ENCODE measurements at places on chromosomes 1 and 21. TPM values are rescaled to one million over a fixed set of nuclear protein-coding genes. Genes with fewer than 3 reads are reported as not detected.

- no peak for DNase-seq
- no peaks in the 10 kb centered on the region for H3K36me3 ChIP-seq
- H3K27me3 ChIP-seq = no peaks in the 10 kb centered on the region
- H3K4me1 ChIP-seq = no peaks in the 10 kb centered on the region
Observed at GRCh38 chr1:94194079-94194865, 43.1 kb downstream of the ARHGAP29 start.

GRCh38 chr1:8796812-8797211 lies 20.6 kb downstream of the RERE start:
- H3K4me1 ChIP-seq = no peaks in the 10 kb centered on the region
- H3K27me3 ChIP-seq = no peaks in the 10 kb centered on the region
- no peak overlapping the region for H3K27ac ChIP-seq
- no peaks in the 10 kb centered on the region for H3K36me3 ChIP-seq

- no peak for DNase-seq
- no peak overlapping the region for H3K27ac ChIP-seq
- peaks cover 14% of the 10 kb centered on the region for H3K4me1 ChIP-seq
- H3K36me3 ChIP-seq = no peaks in the 10 kb centered on the region
Observed at GRCh38 chr1:232472485-232473041, 157.4 kb downstream of the SIPA1L2 start.

DNA sequence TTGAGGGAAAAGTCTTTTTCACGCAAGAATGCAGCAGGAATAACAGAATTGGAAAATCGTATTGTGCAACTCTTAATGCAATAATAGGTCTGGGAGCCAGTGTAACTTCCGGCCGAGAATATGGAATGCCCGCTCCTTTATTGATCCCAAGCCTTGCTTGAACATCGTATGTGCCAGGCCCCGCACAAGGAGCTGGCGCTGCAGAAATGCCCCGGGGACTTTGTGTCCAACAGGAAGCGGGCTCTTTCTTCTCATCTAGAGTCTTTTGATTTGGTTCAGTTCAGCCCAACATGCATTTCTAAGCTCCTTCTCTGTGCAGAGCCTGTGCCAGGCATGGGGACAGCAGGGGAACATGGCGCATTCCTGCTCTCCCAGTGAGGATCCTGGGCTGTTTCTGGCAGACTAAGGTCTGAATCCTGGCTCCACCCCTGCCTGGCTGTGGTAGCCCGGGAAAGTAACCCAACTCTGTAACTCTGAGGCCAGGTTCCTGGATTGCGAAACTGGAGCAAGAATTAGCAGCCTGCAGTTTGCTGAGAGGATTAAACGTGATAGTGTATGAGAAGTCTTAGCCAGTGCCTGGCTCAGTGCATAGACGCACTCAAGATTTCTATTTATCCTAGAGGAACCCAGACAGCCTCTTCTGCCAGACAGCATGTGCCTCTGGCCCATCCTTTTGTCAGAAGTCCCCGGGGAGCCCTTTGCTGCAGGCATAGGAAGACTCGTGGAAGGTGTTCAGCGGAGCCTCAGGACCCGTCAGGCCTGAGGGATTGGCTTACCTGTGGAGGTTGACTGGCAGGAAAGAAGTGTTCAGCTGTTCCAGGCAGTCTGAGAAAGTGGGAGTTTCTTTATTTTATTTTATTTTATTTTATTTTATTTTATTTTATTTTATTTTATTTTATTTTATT lies 987 bp upstream of the CDCP2 start:
- DNase-seq = peak; percentile 65
- H3K4me1 ChIP-seq = peaks cover 10% of the 10 kb centered on the region
- H3K27ac ChIP-seq = no peak overlapping the region
- no peak overlapping the region for H3K4me3 ChIP-seq
- no peaks in the 10 kb centered on the region for H3K27me3 ChIP-seq

GRCh38 chr1:177629526-177629925 lies 340.3 kb downstream of the SEC16B start:
- no peaks in the 10 kb centered on the region for H3K4me1 ChIP-seq
- no peak overlapping the region for H3K4me3 ChIP-seq
- no peaks in the 10 kb centered on the region for H3K36me3 ChIP-seq
- H3K27ac ChIP-seq = no peak overlapping the region

- no peak for DNase-seq
- H3K27me3 ChIP-seq = no peaks in the 10 kb centered on the region
- H3K4me1 ChIP-seq = peaks cover 3% of the 10 kb centered on the region
- no peaks in the 10 kb centered on the region for H3K36me3 ChIP-seq
- H3K27ac ChIP-seq = no peak overlapping the region
Observed at GRCh38 chr1:218255090-218255489, 30.0 kb upstream of the RRP15 start.

DNA sequence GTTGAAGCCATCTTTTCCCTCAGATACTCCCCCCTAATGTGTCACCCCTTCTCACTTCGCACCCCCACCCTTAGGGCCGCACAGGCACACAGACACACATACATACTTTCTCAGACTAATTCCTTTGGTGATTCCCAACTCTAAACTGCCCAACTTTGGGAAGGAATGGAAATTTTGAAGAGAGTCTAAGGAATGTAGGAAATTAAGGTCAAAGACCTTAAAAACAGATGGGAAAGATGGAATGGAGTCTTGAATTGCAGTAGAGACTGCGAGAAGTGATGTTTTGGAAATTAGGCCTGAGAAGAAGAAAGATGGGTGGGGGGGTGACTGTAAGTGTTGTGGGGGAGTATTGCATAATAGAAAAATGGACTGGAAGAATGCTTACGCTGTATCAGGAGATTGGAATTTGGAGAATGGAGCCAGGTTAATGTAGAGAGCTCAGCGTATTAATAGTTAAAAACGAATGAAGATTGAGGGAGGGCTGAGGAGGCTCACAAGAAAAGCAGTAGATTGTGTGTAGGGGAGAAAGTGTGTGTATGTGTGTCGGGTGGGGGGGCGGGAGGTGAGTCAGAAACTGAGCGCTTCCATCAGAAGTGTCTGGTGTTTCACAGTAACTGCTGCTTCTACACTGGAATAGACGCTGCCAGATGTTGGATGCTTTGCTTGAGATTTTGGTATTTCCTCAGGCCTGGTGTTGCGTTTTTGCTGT lies 1.7 kb downstream of the PIP5K1A start:
- H3K27me3 ChIP-seq = no peaks in the 10 kb centered on the region
- peak overlapping the region; percentile 100 for H3K4me3 ChIP-seq
- no peaks in the 10 kb centered on the region for H3K36me3 ChIP-seq
- H3K27ac ChIP-seq = no peak overlapping the region
- DNase-seq = no peak
- H3K4me1 ChIP-seq = peaks cover 13% of the 10 kb centered on the region

- no peaks in the 10 kb centered on the region for H3K36me3 ChIP-seq
- DNase-seq = no peak
- H3K4me3 ChIP-seq = no peak overlapping the region
- no peaks in the 10 kb centered on the region for H3K27me3 ChIP-seq
Observed at GRCh38 chr1:56484695-56485094, 94.7 kb downstream of the PLPP3 start.

DNA sequence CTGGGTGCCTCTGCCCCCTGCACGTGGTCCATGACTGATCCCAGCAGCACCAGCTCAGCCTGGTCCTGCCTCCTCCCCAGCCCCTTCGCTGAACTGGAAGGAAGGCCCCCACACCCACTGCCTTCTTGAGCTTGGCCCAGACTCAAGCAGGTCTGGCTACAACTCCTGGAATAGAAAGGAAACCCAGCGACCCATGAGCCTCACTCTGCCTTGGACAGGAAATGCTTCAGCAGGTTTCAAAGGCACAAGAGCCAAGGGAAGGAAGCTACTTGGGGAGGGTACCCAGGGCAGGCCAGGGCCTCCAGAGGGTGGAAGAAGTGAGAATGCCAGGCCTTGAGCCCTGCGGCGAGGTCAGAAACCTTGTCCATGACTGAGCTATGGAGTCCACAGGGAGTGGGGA lies 35.9 kb upstream of the RD3 start:
- no peak for DNase-seq
- no peaks in the 10 kb centered on the region for H3K36me3 ChIP-seq
- H3K27ac ChIP-seq = no peak overlapping the region
- no peaks in the 10 kb centered on the region for H3K4me1 ChIP-seq
- H3K27me3 ChIP-seq = no peaks in the 10 kb centered on the region

GRCh38 chr1:225479996-225480720 lies 52.3 kb upstream of the LBR start:
- H3K27ac ChIP-seq = no peak overlapping the region
- H3K27me3 ChIP-seq = no peaks in the 10 kb centered on the region
- no peak overlapping the region for H3K4me3 ChIP-seq
- no peaks in the 10 kb centered on the region for H3K36me3 ChIP-seq
- peaks cover 4% of the 10 kb centered on the region for H3K4me1 ChIP-seq
- DNase-seq = no peak

DNA sequence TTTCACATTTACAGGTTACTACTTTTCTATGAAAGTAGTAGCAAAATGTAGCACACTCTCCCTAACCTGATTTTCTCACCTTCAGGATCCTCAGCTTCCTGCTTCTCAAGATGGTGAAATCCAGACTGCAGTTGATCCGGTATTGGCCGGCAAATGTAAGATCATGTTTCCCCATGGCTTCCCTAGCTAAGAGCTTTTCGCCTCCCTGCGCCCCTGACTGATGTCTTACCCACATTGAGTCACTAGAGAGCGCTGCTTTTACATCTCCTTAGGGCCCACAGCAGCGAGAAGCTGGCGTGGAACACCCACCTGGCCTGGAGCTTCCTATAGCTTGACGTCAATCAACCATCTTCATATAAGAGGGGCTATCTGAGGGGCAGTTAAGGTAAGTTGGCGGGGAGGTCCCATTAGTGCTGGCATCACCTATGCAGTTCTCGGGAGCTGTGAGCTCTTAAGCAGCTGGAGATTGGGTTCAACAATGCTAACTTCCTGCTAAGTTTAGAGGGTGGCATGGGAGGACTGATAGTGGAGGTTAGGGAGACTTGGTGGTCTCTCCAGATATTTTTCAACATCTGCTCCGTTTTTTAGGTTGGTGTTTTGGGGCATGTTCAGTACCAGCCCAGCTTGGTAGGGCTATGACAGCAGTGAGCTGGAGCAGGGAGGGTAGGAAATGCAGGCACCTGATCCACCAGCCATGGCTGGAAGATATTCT lies 5.5 kb downstream of the PTPN7 start:
- no peak overlapping the region for H3K4me3 ChIP-seq
- no peaks in the 10 kb centered on the region for H3K4me1 ChIP-seq
- DNase-seq = peak; percentile 82
- H3K27me3 ChIP-seq = no peaks in the 10 kb centered on the region

- no peak for DNase-seq
- H3K27ac ChIP-seq = no peak overlapping the region
- no peaks in the 10 kb centered on the region for H3K4me1 ChIP-seq
- H3K36me3 ChIP-seq = no peaks in the 10 kb centered on the region
- H3K27me3 ChIP-seq = no peaks in the 10 kb centered on the region
Observed at GRCh38 chr1:29306471-29307140, 70.3 kb downstream of the PTPRU start.

- no peak for DNase-seq
- no peaks in the 10 kb centered on the region for H3K4me1 ChIP-seq
- H3K36me3 ChIP-seq = no peaks in the 10 kb centered on the region
- no peaks in the 10 kb centered on the region for H3K27me3 ChIP-seq
Observed at GRCh38 chr1:206082831-206083695, 30.1 kb downstream of the RHEX start.

- DNase-seq = no peak
- H3K4me1 ChIP-seq = no peaks in the 10 kb centered on the region
- H3K27ac ChIP-seq = no peak overlapping the region
- no peaks in the 10 kb centered on the region for H3K36me3 ChIP-seq
Observed at GRCh38 chr1:167829868-167830267, 84.1 kb downstream of the ADCY10 start.

DNA sequence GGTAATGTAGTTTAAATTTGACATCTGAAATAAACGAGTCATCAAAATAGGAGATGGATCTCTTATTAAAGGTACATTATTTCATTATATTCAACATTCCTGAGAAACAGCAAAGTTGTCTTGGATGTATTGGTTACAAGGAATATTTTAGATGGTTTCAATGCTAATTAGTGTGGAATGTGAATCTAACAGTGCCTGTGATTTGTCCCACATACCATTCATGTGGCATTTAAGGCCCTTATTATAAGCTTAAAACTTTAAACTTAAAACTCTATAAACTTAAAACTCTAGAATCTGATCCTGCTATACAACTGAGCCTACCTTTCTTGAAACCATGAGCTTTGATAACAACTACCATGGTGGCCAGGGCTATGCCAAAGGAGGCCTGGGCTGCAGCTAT lies at the start of gene KRTAP22-1:
TSS of gene KRTAP22-1 (plus strand) at position 301 of the 400 bp plus-strand sequence.
- no peaks in the 10 kb centered on the region for H3K36me3 ChIP-seq
- H3K27me3 ChIP-seq = no peaks in the 10 kb centered on the region
- H3K27ac ChIP-seq = no peak within 1 kb of the TSS
- no peaks in the 10 kb centered on the region for H3K4me1 ChIP-seq
- no peak within 1 kb of the TSS for H3K4me3 ChIP-seq

- H3K27ac ChIP-seq = no peak overlapping the region
- H3K4me1 ChIP-seq = no peaks in the 10 kb centered on the region
- no peak overlapping the region for H3K4me3 ChIP-seq
- DNase-seq = no peak
- no peaks in the 10 kb centered on the region for H3K36me3 ChIP-seq
- peaks cover 17% of the 10 kb centered on the region for H3K27me3 ChIP-seq
Observed at GRCh38 chr1:112852276-112852675, 103.7 kb downstream of the SLC16A1 start.

GRCh38 chr1:19208710-19209438 lies 1.2 kb downstream of the UBR4 start:
- H3K27ac ChIP-seq = peak overlapping the region; percentile 87
- H3K36me3 ChIP-seq = no peaks in the 10 kb centered on the region
- peaks cover 27% of the 10 kb centered on the region for H3K4me1 ChIP-seq
- H3K27me3 ChIP-seq = no peaks in the 10 kb centered on the region

DNA sequence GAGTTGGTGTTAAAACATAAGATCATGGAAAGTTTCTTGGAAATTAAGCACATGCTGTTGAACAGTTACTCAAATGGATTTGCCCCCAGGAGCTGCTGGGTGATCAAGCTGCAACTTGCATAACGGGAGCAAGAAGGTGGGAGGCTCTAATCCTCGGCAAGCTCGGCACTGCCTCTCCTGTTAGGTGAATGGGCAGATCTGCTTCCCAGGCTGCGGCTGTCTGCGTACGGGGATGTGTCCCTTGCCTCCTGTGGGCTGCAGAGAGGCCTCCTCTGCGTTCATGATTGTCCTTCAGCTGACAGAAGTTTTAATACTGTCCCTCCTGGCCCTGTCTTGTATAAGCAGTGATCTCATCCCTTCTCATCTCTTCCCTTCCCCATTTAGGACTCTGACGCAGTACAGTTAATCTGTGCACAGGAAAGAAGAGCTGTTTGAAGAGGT lies 36.7 kb downstream of the ATP1A1 start:
- no peak overlapping the region for H3K27ac ChIP-seq
- peaks cover 8% of the 10 kb centered on the region for H3K4me1 ChIP-seq

GRCh38 chr1:167268347-167268787 lies 47.7 kb downstream of the POU2F1 start:
- DNase-seq = no peak
- H3K4me1 ChIP-seq = peaks cover 48% of the 10 kb centered on the region
- H3K27me3 ChIP-seq = no peaks in the 10 kb centered on the region
- no peaks in the 10 kb centered on the region for H3K36me3 ChIP-seq

TSSK3 gene
- total RNA-seq = not detected

BSND gene
- not detected for total RNA-seq

SPATA45 gene
- total RNA-seq = not detected

RHEX gene
- not detected for total RNA-seq

IL12RB2 gene
- 0.06 TPM for total RNA-seq

PLEKHA6 gene
- 1.5 TPM for total RNA-seq

CBR3 gene
- total RNA-seq = not detected

NLRP3 gene
- 0.09 TPM for total RNA-seq

SLC37A1 gene
- total RNA-seq = 1.2 TPM

DCST1 gene
- total RNA-seq = not detected

PLA2G2A gene
- total RNA-seq = not detected

MATN1 gene
- not detected for total RNA-seq

EPS8L3 gene
- not detected for total RNA-seq

GJA4 gene
- not detected for total RNA-seq

SLAMF8 gene
- not detected for total RNA-seq

ZSWIM5 gene
- 5.8 TPM for total RNA-seq

CIART gene
- total RNA-seq = 25.3 TPM

IL19 gene
- total RNA-seq = not detected
